ENCODE measurements at places on chromosomes 12 and 14.

- no peak for DNase-seq
These were observed 13.1 kb downstream of the EMP1 start for GRCh38 chr12:13209436-13210235.

GRCh38 chr12:132562489-132563021 is 47.8 kb downstream of the LRCOL1 start:
- DNase-seq, result no peak

GRCh38 chr12:40222247-40222646 is 2.5 kb upstream of the LRRK2 start:
- no peak for DNase-seq

- DNase-seq, result no peak
These were observed 3.4 kb downstream of the CDK2AP1 start for GRCh38 chr12:123267991-123268843.

GRCh38 chr12:43145481-43145880 is 406.5 kb downstream of the ADAMTS20 start:
- no peak for DNase-seq

DNA sequence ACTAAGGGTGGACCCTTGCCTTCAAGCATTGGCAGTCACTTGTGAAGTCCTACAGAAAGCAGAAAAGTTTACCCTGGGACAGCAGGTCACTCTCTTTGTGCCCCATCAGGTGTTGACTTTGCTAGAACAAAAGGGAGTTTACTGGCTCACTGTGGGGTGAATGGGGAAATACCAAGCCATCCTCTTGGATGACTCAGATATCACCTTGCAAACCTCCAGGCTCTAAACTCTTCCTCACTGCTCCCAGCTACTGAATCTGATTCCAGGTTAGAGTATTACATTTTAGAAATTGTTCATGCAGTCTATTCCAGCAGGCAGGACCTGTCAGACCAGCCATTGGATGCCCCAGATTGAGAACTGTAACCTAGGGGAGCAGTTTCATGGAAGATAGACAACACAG is 7.3 kb upstream of the EDDM3B start:
- no peak for DNase-seq

DNA sequence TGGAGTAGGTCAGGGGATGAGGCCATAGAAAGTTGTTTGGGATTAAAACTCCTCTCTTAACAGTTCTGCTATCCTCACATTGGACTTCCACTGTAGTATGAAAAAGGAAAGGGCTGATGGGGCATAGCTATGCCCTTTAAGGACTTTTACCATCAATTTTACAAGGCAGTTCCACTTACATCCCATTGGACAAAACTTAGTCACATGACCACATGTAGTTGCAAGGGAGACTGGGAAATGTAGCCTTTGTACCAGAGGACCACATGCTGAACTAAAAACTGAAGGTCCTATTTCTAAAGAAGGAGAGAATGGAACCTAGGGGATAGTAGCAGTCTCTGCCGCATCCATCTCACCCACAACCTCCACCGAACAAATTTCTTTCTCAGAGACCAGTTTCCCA is 6.8 kb upstream of the SLC5A8 start:
- DNase-seq, result no peak

DNA sequence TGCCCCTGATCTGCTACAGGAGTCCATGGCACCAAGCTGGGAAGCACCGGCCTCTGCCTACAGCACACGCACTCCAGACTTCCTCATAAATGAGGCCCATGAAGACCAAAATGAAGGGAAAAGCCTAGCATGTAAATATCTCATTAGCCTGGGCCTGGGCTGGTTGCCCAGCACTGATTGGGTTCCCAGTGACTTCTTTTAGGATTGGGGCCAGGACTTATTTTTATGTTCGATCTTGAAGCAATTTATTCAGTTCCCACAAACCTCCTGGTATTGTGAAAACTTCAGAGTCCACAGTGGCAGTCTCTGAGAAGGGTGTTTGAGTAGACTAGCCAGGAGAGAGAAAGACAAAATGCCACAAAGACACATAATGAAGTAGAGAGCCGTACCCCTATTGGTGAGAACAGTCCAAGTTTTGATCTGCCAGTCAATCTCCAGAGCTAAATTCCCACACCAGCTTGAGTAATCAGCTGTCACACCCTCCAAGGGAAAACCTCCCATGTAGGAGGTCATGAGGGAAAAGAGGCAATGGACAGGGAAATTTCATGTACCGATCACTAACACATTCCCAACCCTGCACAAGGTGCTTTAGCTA is 78.2 kb downstream of the PHLDA1 start:
- DNase-seq, result no peak

GRCh38 chr14:102501751-102502315 is 7.7 kb downstream of the ANKRD9 start:
- DNase-seq, result no peak

- DNase-seq, result no peak
These were observed 350.1 kb upstream of the ATP2B1 start for GRCh38 chr12:90058704-90059103.

- DNase-seq, result no peak
These were observed 127.8 kb downstream of the TSPAN9 start for GRCh38 chr12:3204730-3205531.

- DNase-seq, result no peak
These were observed 815 bp downstream of the DEGS2 start for GRCh38 chr14:100158566-100159093.

DNA sequence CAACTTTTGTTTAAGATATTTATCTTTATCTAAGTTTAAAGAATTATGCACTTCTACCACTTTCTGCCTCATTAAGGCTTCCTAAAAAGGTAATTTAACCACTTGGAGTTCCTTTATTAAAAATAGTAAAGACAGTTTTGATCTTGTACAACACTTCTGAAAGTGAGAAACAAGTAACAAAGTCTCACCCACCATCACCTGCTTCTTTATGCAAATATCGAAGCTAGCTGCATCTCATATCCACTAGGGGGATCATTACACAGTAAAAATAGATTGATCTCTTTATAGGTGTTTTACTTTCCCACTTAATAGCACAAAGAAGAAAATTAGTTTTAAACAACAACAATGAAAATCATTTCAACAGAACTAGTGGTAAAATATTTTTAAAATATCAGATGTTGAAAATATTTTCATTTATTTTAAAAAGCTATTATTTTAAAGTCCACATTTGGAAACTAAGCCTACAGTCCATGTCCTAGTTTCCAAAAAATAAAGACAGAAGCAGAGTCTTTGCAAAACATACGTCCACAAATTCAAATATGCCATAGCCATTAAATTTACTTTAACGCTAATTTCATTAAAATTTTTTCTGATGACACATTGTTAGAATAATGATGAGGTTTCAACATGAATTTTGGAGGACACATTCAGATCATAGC is 160.0 kb upstream of the SOX5 start:
- DNase-seq, result no peak

- no peak for DNase-seq
These were observed 76.0 kb downstream of the SYNE3 start for GRCh38 chr14:95440496-95440895.

DNA sequence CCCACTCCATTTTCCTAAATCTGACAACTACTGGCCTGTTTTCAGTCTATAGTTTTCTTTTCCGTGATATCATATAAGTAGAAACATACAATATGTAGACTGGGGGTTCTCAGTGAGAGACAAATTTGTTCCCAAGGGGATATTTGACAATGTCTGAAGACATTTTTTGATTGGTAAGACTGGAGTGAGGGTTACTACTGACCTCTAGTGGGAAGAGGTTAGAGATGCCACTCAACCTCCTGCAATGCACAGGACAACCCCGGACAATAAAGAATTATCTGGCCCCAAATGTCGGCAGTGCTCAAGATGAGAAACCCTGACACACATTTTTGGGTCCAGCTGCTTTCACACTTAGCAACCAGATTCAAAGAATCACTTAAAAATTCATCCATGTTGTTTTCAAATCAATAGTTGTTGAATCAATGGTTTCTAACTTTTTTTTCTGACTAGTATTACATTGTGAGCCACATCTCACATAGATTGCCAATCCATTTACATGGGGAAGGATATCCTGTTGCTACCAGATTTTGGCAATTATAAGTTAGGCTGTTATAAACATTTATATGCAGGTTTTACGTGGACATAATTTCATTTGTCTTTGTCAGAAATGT is 307.1 kb downstream of the RPL10L start:
- no peak for DNase-seq

DNA sequence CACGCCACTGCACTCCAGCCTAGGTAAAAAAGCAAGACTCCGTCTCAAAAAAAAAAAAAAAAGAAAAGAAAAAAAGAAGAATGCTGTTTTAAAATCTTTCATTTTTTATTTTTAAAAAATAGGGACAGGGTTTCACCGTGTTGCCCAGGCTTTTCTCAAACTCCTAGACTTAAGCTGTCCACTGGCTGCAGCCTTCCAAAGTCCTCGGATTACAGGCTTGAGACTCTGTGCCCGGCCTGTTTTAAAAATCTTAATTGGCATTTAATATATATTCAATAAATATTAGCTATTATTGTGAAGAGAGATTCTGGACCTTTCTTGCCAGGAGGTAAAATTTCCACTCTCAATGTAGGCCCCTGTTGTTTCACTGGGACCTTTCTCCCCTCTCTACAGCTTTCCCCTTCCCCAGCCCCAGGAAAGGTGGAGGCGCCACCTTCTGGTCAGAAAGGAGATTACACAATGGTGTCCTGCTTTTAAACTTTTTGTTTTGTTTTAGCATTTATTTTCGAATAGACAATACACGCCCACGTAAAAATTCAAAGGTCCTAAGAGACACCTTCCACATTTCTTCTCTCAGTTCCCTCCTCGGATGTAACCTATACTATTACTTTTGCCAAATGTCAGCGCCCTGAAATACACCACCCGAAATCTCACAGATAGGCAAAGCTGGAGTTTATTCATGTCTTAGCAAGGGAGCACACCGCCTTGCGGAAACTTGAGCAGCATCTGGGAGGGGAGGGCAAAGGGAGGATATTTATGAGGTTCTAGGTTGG is 23.8 kb upstream of the PHC1 start:
- DNase-seq, result peak; percentile 46

GRCh38 chr14:68982581-68982980 is 3.5 kb upstream of the ACTN1 start:
- no peak for DNase-seq

- DNase-seq, result no peak
These were observed 85.7 kb downstream of the KIF26A start for GRCh38 chr14:104224131-104224505.

DNA sequence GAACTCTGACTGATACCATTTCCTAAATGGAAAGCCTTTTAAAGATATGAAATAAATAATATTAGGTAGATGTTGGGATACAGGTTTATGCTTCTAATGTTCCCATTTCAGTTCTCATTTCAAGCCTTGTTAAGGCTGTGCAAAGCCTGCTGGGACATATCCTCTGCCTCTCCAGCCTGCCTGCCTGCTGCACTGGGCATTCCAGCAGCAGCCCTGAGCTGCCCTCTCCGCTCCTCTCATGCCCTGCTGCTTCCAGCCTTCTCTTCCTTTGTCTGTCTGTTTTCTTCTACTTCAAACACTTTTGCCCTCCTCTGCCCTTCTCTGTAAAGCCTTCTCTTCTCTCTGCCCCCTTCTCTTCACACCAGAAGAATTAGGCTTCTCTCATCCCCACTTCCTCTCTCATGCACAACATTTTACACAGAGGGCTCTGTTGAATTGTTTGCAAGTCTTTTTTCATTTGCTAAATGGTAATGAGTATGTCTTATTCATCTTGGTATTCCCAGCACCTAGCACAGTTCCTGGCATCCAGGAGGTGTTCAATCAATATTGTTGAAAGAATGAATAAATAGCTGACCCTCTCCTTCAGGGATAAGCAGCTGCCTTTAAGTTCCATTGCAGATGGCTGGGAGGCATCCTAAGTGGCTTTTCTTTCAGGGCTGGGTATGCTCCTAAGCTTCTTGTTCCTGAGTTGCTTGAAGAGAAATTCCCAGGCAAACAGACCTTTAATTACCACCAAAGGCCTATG is 292.3 kb downstream of the TMEM117 start:
- DNase-seq, result no peak

- DNase-seq, result no peak
These were observed 123.1 kb upstream of the PRMT8 start for GRCh38 chr12:3367750-3368444.

GRCh38 chr12:6330999-6331714 is 10.7 kb downstream of the TNFRSF1A start:
- no peak for DNase-seq

DNA sequence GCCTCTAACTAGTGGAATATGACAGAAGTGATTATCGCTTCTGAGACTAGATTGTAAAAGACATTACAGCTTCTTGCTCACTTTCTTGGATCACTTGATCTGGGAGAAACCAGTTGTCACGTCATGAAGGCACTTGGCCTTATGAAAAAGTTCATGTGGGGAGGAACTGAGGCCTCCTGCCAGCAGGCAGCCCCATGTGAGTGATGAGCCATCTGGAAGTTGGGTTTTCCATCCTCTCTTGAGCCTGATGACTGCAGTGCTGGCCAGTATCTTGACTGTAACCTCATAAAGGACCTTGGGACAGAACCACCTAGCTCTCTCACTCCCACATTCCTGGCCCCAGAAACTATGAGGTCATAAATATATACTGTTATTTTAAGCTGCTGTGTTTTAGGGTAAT is 28.0 kb downstream of the TTLL5 start:
- DNase-seq, result no peak

DNA sequence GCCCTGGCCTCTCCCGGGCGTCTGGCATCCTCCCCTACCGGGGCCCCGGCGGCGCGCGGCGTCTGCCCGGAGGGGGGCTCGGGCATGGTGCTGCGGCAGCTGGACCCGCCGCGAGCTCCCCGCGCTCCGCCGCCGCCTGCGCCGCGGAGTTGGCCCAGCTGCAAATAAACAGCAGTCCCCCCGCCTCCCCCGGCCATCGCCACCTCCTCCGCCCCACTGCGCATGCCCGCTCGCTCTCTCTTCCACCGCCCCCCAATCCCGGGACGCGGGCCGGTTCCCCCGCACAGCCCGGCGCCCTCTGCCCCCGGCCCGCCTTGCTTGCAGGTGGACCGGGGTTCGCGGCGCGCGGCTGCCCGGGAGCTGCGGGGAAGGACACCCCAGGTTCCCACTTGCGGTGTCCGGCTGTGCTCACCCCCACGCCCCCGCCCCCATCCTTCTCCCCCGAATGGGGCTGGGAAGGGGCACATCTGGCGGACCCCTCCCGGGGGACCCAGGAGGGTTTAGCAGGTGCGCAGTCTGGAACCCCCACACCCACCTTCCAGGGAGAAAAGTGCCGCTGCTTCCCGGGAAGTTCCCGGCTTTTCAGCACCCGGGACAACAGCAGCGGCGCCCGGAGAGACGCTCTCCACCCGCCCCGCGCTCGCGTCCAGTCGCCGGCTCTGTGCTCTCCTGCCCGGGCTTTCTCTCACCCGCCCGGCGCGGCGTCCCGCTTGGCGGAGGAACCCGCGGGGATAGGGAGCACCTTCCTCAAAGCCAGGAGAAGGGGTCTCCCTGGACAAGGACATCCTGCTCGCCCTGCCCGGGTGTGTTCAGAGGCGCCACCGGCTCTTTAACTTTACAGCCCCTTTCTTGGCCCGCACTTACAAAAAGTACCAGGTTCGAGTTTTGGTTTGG is at the start of gene TMTC1:
TMTC1 (minus strand) TSS at position 170 of the 894 bp plus-strand sequence. CDS start 191 bp downstream, outside the sequence.
- no peak for DNase-seq

GRCh38 chr12:130920723-130921381 is 32.9 kb upstream of the ADGRD1 start:
- DNase-seq, result no peak

GRCh38 chr12:88001327-88001726 is 27.9 kb downstream of the C12orf50 start:
- DNase-seq, result no peak

Data from stimulated activated CD4-positive, alpha-beta T cell treated with anti-CD3 and anti-CD28 coated beads, TNF-alpha, amount 100 ng/mL, for 4 hours (primary cell).